ENCODE measurements at places on chromosomes 13 and 19.

- peak; percentile 15 for DNase-seq
Observed at GRCh38 chr13:52665325-52665724, 12.7 kb downstream of the SUGT1 start.

GRCh38 chr13:24184265-24184841 lies 23.8 kb downstream of the SPATA13 start:
- no peak for DNase-seq

- DNase-seq, result peak; percentile 46
Observed at GRCh38 chr13:42883142-42883541, 101.8 kb downstream of the FAM216B start.

GRCh38 chr13:29906432-29907011 lies 56.1 kb upstream of the UBL3 start:
- DNase-seq, result no peak

DNA sequence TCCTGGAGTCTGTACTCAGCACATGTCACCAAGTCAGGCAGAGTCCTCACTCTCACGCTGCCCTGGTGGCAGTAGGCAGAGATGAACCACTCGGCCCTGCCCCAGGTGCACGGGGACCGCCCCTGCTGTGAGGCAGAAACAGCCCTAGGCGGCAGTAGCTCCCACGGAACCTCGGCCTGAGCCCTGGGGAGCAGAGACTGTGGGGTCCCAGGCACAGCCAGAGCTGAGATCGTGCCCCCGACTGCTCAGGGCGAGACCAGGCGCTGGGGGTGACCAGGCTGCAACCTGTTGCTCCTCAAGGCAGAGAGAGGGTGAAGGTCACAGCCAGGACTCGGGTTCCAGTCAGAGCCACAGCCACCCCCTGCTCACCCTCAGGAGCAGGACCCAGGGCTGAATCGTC lies 34.9 kb downstream of the AP1M1 start:
- no peak for DNase-seq

DNA sequence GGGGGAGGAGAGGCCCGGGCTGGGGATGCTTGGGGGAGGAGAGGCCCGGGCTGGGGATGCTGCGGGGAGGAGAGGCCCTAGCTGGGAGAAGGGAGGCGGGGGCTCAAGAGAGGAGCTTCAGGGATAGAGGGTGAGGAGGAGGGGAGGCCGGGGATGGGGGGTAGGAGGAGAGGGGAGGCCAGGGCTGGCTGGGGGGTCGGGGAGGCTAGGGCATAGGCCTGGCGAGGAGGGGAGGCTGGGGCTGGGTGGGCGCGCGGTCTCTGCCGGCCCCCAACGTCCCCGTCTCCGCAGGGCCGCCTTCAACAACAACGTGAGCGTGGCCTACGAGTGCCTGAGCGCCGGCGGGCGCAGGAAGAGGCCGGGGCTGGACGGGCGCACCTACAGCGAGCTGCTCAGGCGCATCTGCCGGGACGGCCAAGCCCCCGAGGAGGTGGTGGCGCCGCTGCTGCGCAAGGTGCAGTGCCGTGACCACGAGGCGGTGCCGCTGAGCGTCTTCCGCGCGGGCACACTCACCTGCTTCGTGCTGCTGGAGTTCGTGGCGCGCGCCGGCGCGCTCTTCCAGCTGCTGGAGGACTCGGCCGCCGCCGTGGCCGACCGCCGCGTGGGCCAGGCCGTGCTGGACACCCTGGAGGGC lies 11.4 kb downstream of the TPGS1 start:
- no peak for DNase-seq

- no peak for DNase-seq
Observed at GRCh38 chr19:17504030-17504429, 7.4 kb upstream of the PGLS start.

- no peak for DNase-seq
Observed at GRCh38 chr19:43625918-43626579, 6.6 kb upstream of the ZNF428 start.

DNA sequence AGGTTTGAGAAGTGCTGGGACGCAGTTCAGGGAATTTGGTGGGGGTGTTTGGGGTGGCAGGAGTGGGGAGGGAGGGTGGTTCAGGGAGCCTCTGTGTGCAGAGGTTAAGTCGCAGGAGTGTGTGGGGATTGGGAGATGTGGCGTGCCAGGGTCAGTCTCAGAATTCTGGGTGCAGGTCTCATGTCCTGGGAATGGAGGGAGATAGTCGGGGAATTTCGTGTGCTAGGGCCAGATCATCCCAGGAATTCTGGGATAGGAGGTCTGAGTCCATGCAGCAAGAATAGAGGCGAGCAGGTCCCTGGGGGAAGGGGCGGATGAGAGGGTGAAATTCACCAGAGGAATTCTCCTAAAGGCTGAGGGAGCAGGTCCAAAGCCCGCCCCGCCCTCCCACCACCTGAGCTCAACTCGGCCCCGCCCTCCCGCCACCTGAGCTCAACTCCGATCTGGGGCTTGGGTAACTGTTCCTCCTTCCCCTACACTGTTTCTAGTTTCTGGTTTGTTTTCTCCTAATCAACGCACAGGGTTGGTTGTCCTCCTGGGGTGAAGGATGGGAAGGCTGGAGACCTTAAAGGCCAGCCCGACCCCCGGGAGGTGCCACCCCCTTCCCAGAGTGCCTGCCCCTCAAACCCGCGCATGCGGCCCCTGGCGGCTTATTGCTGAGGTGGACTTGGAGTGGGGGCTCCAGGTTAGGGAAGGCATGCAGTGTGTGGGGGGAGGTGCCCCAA lies 15.2 kb downstream of the KCNC3 start:
- DNase-seq, result no peak

- no peak for DNase-seq
Observed at GRCh38 chr19:50500060-50500752, 10.8 kb downstream of the JOSD2 start.

- DNase-seq, result no peak
Observed at GRCh38 chr13:110305949-110306339, 1.0 kb downstream of the COL4A1 start.

DNA sequence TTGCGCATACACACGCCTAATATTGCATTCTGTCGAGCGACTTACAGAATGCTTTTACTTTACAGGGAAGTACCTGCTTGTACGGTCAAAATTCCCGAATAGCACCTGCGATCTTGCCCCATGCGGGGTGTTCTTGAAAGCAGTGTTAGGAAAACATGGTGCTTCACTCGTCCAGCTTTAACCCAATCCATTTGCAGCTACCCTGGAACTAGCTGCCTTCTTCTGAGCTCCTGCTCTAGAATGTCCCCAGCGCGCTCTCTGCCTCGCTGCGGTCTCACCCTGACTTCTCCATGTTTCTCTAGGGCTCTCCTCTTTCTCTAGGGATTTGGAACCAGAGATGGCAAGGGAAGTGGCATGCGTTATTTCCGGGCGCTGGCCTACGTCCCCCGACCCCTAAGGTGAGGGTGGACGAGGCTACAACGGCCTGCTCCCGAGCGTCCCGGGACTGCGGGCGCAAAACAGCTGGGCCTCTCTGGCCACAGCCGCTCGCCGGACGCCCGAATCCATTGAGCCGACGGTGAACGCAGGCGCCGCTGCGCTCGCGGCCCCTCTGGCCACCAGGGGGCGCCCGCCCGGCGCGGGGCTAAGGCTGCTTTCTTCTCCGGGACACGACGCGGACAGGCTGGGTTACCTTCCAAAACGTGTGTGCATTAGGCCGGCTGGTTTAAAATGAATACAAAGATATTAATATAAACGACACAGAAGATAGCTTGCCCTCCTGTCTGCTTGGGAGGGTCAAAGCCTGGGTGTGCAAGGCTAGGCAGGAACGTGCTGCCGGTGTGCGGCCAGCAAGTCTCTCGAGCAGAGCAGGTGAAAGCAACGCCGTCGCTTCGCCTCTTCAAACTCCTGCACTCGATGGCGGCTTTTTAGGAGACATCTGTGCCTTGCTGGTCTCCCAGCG lies 1.8 kb upstream of the SPRY2 start:
- peak; percentile 71 for DNase-seq

DNA sequence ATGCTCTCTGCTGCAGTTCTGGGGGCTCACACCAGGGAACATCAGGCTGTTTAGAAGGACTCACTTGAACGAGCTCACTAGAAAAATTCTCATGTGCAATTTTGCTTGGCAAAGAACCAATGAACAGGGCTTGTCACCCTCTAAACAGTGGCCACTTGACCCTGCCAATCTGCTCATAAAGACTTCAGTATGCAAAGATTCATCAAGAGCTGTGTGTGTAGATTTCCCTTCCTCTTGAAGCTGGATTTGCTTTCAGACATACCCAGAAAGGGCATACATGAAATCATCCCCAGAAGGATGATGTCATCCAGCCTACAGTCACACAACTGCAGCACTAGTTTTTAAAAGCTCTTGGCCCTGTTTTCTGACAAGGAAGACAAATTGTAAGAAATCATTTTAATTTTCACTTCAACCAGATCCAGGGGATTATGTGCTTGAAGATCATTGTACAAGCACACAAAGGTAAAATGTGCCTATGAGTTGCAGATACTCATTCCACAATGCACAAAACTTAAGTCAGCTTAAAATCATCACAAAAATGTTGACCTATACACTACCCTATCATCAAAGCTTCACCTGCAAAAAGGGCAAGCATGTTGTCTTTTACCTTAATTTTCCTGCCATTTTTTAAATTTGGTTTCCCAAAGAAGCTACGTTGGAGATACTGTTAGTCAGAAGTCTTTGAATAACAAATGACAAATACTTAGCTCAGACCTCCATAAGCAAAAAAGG lies 5.2 kb upstream of the STK24 start:
- peak; percentile 85 for DNase-seq

DNA sequence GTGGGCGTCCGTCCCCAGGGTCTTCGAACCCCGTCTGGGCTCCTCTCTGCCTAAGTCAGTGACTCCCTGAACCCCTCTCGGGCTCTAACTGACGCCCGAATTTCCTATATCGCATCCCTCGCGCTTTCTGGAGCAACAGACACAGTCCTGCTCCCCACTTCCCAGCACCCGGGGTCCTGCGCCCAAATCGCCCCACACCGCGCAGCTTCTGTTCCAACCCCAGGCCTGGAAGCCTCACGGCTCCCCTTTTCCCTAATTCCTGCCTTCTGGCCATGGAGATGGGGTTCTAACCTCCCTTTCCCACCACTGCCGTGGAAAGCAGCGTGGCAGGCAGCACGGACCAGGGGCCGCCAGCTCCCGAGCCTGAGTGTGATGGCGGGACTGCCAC lies 1.6 kb upstream of the GRTP1 start:
- no peak for DNase-seq

DNA sequence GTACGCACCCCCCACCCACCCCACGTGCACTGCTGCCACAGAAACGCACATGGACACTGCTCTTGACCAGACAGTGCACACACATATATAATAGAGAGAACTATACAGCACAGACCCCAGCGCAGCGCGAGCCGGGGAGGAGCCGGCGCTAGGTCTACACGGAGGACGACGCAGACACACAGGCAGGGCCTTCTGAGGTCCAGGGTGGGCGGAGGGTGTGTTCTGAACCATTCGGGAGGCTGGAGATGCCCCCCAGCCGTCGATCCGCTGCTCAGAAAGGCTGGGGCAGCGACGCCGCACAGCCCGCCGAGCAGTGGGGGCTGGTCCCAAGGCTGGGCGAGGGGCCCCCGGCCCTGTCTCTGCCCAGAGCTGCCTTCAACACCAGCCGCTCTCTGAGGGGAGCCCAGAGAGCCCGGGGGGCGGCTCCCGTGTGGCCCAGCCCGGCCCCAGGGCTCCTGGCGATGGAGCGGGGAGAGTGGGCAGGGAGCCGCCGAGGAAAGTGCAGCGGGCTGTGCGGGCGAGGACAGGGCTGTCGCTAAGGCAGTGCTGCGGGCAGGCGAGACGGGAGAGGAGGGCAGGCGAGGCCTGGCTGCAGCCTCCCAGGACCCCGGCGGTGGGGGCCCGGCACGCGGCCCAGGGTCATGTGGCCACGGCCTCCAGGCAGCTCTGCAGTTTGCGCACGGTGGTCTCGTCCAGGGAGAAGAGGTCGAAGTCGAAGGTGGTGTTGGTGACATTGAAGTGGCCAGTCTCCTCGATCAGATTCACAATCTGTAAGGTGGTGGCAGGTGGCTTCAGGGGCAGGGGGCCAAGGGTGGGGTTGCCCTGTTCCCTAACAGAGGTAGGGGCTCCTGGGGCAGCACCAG lies 67.1 kb downstream of the MLLT1 start:
- DNase-seq, result no peak

GRCh38 chr19:1650650-1651567 lies 1.5 kb downstream of the TCF3 start:
- no peak for DNase-seq

GRCh38 chr19:16263141-16263761 lies 61.4 kb upstream of the KLF2 start:
- DNase-seq, result no peak

DNA sequence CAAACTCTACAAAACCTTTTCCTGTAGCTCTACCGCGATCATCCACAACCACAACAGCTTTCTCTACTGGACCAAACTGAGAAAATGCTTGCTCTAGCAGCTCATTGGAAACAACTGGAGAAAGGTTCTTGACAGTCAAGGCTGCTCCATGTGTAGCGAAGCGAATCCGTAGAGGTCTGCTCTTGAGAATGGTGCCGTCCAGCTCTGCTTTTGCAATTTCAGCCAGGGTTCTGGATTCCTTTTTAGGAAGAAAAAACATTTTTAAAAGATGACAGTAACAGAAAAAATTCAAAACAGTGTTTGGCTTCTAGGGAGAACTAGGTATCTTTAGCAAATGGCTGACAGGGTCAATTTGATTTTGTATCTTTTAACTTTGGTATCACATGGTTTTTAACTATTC lies 10.4 kb downstream of the PSPC1 start:
- DNase-seq, result peak; percentile 46

DNA sequence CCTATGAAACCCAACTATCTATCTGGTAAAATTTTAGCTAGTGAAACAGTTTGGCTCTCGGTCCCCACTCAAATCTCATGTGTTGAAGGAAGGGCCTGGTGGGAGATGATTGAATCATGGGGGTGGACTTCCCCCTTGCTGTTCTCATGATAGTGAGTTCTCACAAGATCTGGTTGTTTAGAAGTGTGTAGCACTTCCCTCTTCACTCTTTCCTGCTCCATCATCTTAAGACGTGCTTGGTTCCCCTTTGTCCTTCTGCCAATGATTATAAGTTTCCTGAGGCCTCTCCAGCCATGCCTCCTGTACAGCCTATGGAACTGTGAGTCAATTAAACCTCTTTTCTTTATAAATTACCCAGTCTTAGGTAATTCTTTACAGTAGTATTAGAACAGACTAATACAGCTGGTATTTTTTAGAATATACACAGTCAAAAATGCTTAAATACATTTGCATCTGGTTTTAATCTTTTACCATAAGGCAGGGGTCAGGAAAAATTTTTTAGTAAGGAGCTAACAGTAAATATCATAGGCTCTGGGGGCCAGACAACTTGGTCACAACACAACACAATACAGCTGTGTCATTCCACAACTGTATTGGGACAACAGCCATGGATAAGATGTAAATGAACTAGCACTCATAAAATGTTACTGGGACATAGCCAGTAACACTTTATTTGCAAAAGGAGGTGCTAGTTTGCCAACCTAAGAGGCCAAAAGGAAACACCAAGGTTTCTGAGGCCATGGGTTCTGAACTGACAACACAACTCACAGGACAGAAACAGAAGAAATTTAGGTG lies 24.3 kb downstream of the DZIP1 start:
- no peak for DNase-seq

DNA sequence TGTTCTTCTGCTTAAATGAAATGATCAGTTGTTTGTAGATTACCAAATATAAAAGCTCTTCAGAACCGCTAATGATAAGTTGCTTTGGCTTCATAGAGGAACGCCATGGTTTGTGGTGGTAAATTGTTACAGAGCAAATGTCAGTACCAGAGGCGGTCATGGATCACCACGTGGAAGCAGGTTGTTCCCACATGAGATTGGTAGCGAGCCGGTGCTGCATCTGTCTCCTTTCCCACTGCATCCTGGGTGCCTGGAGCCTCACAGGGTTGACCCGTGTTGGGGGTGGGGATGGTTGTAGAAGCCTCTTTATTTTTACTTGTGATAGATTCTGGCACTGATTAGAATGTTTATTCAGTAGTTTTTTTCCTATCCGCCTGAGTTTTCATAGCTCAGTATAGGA lies 14.7 kb downstream of the GARRE1 start:
- DNase-seq, result no peak

- DNase-seq, result peak; percentile 28
Observed at GRCh38 chr19:7870571-7871436, 3.4 kb downstream of the PRR36 start.
